AG08395 (cell line): ENCODE measurements at places on chromosomes 16 and 17.
A peak's percentile ranks its signal among the peaks of the same experiment; 100 is the strongest.

GRCh38 chr17:32298721-32299579, 33.3 kb downstream of the RHBDL3 start:
- no peak for DNase-seq

DNA sequence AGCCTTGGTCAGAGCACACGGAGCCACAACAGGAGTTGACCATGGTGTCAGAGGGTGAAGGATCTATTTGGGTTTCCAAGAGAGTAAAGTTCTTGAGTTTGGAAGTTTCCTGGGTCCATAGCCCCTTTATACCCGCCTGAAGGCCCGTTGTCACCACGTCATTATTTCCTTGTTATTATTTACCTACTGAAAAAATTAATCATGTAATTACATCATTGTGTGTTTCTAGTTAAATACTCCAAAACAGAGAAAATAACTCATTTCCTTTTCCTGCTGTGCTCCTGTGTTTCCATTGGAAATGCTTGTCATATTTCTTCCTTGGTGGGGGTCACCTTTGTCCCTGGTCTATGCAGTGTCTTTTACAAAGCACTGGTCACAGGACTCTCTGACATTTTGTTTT, at the start of gene KRTAP4-8:
TSS of gene KRTAP4-8 (minus strand) at position 101 of the 400 bp plus-strand sequence. CDS start at position 43, 58 bp downstream.
- DNase-seq = no peak

DNA sequence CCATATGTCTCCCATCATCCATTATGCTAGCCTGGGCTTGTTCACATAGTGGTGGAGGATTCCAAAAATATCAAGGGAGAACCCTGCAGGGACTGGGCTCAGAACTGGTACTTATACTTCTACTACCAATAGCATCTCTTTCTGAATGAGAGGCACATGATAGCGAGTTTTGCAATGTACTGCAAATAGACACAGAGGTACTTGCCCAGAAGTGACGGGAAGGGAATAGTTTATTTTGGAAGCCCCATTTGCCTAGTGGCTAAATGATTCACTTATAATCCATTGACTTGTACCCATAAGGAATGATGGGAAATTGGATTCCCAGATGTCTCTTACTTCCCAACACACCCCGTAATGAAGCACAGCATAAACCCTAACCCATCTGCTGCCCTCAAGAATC, 124.8 kb upstream of the ERCC4 start:
- DNase-seq = no peak

DNA sequence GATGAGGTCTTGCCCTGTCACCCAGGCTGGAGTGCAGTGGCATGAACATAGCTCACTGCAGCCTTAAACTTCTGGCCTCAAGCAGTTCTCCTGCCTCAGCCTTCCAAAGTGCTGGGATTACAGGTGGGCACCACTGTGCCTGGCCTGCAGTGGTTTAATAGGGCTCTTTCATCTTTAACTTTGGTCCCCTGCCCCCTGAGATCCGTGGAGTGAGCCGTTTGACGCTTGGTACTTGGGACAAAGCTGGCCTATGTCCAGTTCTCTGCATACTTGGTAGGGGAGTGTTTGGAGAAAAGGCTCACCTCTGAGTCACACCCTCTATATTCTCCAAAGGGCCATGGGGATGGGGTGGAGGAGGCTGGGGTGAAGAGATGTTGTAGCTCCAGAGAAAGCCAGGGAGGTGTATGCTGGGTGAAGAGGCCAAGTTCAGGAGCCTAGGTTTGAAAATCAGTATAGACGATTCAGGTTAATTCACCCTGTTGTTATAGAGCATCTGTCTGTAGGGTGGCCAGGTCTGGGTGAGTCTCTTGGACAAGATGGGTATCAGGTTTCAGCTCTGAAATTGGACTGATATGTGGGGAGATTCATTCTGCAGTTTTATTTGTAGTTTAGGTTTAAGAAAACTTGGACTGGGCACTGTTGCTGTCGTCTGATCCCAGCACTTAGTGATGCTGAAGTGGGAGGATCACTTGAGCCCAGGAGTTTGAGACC, 17.6 kb downstream of the ABCC1 start:
- DNase-seq = peak; percentile 87

GRCh38 chr16:9682320-9682719, 499.9 kb downstream of the GRIN2A start:
- no peak for DNase-seq

DNA sequence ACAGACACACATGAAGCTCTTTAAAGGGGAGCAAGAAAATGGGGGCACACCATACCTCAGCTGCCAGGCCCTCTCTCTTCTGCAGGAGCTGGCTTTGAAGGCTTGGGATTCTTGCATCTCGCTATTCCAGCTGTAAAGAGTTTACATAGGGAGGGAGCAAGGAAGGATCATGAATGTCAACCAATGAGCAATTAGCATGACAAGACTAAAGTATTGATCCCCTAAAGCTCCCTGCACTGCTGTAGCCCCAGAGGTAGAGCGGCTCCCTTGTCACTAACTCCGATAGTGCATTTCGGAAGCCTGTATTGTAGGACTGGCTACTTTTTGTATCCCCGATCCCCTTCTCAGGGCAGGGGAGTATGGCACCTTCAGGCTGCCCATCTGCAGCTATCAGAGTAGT, 113.4 kb upstream of the PMFBP1 start:
- no peak for DNase-seq

GRCh38 chr17:13323990-13324389, 277.7 kb downstream of the HS3ST3A1 start:
- DNase-seq = no peak

DNA sequence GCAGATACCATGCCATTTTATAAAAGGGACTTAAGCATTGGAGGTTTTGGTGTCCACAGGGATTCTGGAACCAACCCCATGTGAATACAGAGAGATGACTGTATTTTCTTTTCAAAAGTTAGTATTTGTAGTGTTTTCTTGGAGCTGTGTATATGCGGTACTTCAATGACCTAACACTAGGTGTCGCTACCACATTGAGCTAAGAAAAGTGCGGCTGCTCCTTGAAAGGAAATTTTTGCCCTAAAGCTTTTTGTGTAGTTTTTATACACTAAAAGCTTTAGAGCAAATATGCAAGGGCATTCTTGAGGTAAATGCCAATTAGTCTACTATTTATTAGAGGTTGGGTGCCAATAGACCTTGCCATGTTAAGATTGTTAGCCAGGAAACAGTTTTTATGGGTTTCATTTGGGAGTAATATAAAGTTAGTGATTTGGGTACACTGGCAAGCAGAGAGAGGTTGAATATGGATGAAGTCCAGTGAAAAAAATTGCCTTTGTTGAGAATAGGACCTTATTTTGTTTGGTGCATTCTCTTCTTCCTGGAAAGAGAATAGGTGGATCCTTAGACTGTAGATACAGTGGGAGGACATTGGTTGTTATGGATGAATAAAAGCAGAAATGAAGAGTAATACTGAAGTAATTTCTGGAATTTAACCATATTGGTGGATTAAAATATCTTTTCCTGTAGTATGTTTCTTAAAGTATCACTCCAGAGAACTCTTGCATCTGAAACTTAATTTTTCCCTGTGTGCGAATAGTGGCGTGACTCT, 43.3 kb downstream of the BCAS3 start:
- peak; percentile 64 for DNase-seq

- peak; percentile 73 for DNase-seq
Measured at GRCh38 chr16:83956336-83957289, 3.6 kb downstream of the OSGIN1 start.
